ENCODE measurements at places on chromosomes 1 and 21.
A peak's percentile ranks its signal among the peaks of the same experiment; 100 is the strongest.

DNA sequence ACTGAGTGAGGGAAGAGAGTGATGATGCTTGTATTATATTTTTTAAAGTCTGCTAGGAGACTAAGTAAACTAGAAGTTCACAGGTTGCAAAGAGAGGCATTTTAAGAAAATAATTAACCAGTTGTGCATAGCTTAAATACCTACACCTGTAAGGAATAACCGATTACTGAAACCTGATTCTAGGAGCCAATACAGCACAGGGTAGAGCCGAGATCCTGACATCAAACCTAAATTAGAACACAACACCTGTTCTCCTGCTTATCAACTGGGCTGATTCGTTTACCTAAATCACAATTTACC is 54.8 kb downstream of the EPRS1 start:
- DNase-seq = no peak

DNA sequence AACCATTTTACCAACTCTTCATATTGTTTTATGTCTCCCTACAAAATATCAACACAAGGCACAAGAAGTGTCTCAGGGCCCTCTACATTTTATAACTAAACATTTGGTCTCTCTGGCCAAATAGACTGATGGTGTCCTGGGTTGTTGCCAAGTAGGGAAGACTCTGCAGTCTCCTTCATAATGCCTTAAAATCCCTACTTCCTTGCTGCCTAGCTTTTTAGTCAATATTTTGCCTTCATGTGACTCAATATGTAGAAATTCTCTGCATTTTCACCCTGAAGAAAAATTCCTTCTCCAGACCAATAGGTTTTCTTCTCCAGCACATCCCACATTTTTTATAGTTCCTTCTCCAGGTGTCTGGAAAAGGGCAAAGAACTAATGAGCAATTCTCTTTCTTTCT is 72.6 kb upstream of the IPO9 start:
- DNase-seq = no peak

DNA sequence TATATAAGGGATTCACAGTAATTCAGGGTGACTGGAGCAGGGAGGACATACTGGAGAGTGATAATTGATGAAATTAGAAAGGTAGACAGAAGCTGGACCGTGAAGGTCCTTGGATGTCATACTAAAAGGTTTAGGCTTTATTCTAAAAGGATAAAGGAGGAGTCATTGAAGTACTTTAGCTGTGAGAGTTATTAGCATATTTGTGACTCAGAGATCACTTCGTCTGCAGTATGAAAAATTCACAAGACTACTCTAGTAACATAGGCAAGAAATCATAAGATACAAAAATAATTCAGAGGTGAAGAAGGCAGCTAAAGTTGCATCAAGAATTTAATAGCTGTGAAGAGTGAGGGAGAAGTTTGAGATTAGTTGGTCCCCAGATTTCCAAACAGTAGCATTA is 26.3 kb downstream of the KCNA3 start:
- no peak for DNase-seq

GRCh38 chr21:23452384-23453083 is 2154.7 kb downstream of the MRPL39 start:
- DNase-seq = no peak

DNA sequence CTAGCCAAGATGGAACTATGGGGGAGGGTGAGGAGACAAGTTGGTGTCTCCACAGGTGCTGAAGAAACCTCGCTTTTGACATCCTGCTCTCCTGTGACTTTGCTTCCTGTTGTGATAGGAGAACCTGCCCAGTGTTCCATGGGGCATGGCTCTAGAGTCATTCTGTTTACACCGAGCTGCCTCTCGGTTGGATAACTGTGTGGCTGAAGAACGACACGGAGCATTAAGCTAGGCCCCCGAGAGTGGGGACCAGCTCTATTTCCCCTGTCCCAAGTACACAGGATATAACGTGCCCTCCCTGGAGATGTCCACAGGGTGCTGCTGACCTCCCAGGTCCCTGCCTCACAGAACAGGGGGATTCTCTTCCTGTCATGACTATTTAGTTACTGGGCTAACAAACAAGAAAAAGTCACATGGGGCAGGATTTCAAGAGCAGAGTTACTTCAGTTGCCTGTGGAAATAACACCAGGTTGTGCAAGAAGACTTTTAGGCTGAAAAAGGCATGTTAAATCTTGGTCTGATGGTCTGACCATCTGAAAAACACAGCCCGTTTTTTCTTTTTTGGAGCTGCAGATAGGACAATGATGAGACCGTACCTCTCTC is 29.4 kb upstream of the PPP2R5A start:
- no peak for DNase-seq

- no peak for DNase-seq
Measured at GRCh38 chr1:222047366-222047765, 305.5 kb upstream of the DUSP10 start.

DNA sequence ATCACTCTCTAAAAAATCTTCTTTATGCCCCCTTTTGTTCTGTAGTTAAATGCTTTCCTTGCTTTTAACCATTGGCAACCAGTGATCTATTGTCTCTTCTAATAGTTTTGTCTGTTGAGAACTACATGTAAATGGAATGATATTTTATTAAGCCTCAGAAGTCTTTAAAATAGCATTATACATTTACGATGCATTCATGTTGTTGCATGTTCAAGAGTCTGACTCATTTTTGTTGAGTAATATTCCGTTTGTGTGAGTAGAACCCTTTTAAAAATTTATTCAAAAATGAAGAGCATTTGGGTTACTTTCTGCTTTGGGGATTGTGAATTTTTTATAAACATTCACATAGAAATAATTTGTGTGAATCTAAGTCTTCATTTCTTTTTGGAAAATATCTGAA is 1352.9 kb downstream of the NCAM2 start:
- DNase-seq = no peak

- DNase-seq = no peak
Measured at GRCh38 chr1:24951810-24952412, 21.8 kb upstream of the RUNX3 start.

GRCh38 chr1:240803151-240803550 is 191.2 kb upstream of the GREM2 start:
- DNase-seq = no peak

GRCh38 chr1:234369784-234370183 is 3.5 kb upstream of the COA6 start:
- no peak for DNase-seq

GRCh38 chr1:93692451-93692861 is 10.8 kb upstream of the BCAR3 start:
- peak; percentile 23 for DNase-seq

DNA sequence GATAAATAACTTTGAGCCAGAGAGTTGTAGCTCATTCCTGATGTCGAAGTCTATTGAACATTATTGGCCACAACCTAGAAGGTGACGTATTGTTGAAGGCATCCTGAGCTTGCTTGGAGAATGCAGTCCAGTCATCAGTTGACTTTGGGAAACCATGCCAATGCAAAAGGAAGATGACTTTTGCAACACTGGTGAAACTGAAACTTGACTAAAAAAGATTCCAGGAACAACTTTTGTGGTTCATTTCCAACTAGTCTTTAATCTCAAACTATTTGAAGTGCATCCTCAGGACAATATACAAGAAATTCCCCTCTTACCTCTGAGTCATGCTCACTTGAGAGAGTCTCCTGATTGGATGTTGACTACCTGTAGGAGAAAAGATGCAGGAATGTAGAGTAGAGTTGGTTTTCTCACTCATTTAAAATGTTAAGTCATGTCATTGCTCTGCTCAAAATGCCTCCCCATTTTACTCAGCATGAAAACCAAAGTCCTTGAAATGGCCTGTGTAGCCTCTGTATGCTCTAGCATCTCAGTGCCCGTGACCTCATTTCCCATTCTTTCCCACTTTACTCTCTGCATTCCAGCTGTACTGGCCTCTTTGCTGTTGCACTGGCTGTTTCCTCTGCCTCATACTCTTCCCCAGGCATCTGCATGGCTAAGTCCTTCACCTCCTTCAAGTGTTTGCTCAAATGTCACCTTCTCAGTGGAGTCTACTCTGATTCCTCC is 24.4 kb upstream of the LEPR start:
- no peak for DNase-seq

GRCh38 chr1:246788895-246789338 is 64.7 kb downstream of the SCCPDH start:
- no peak for DNase-seq

DNA sequence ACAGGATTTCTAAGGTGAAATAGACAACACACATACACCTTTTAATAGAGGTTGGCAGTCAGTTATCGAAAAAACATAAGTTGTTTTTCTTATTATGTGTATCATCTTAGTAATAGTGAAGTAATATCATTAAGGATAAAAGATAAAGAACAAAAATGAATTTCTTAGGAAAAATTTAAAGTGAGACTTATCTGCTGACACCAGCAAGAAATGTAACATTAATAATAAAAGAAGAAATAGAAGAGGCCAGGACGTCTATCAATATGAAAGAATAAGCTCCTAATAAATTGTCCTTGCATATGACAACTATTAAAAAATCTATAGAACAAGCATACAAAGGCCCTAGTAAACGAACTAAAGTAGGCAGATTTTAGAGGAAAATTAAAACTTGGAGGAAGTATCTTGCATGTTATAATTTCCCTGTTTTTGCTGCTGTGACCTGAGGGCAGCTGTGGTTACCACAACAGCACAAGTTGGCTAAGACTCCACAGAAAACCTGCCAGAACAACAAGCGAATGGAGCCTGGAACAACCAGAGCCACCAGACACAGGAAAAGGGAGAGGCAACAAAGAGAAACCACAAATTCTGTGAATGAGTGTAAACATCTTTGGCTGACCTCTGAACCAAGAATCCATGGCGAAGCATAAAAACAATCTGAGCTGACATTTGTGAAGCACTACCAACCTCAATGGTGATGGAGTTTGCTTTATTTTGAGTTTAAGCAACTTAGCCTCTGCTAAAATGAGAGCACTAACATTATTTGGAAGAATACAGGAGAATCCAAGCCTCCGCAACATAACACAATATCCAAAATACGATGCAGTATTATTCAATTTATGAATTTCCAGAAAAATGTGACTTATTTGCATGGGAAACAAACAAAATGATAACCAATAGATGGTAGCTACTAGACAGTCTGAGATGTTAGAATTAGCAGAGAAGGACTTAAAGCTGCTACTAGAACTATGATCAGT is 207.5 kb downstream of the KCNT2 start:
- DNase-seq = peak; percentile 84

DNA sequence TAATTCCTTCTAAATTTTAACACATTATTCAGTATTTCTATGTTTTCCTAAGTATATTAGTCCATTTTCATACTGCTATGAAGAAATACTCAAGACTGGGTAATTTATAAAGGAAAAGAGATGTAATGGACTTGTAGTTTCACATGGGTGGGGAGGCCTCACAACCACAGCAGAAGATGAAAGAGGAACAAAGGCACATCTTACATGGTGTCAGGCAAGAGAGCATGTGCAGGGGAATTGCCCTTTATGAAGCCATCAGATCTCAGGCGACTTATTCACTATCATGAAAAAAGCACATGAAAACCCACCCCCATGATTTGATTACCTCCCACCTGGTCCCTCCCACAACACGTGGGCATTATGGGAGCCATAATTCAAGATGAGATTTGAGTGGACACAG is 15.6 kb downstream of the GBP5 start:
- DNase-seq = no peak

DNA sequence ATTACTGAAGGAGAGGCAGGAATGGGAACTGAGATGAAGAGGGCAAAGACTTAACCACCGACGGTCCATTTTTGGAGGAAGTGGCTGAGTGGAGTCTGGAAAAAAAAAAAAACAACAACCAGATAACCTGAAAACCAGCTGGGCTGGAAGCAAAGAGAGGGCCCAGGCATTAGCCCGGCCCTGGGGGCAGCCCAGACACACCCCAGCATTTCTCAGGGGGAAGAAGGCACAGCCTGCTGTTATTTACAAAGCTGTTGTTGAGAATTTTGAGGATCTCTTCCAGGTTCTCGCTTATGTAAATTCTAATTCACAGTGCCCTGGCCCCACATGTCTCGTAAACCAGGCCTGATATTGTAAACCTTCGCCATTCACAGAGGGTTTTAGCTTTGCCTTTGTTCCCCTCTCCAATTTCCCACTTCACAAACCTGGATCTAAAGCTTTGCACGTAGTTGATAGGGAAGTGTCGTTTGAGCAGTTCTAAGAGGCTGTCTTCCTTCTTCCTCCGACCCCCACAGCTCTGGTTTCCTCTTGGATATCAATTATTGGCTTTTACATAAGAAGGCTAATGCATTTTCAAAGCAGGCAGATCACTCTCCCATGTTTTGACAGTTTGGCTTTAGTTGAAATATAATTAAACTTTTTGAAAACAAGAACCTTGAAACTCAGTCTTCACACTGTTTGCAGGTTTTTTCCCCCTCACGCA is 161.8 kb upstream of the IRF2BP2 start:
- DNase-seq = peak; percentile 18

- no peak for DNase-seq
Measured at GRCh38 chr1:65378247-65378946, 42.1 kb upstream of the LEPR start.

DNA sequence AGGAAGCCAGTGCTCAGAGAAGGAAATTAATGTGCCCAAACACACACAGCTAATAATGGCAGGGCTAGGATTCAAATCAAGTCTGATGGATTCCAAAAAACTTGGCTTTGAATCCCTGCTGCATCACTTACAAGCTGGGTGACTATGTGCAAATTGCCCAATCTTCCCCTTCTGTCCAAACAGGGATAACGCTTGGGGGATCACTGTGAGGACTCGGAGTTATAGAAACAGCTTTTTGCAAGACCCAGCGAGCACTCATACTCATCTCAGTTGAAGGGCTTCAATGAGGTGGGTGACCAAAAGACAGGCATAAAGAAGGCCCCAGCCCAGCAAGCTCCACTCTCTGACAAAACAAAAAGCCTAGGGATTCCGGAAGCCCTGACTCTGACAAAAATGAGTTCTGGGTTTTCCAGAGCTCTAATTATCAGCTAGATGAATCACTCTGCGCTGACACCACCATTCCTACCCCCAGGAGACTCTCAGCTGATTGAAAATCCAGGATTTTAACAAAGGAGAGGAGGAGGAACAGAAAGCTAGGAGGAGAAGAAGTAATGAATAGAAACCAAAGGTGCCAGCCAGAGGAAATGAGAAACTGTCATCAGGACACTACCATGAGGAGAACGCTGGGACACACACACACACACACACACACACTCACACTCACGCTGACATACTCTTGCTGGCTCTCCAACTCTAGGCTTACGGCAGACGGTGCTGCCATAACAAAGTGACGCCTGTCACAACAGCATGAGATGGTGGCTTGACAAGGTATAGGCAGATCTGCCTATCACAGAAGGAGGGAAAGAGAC is 1.6 kb upstream of the STK40 start:
- DNase-seq = peak; percentile 63

DNA sequence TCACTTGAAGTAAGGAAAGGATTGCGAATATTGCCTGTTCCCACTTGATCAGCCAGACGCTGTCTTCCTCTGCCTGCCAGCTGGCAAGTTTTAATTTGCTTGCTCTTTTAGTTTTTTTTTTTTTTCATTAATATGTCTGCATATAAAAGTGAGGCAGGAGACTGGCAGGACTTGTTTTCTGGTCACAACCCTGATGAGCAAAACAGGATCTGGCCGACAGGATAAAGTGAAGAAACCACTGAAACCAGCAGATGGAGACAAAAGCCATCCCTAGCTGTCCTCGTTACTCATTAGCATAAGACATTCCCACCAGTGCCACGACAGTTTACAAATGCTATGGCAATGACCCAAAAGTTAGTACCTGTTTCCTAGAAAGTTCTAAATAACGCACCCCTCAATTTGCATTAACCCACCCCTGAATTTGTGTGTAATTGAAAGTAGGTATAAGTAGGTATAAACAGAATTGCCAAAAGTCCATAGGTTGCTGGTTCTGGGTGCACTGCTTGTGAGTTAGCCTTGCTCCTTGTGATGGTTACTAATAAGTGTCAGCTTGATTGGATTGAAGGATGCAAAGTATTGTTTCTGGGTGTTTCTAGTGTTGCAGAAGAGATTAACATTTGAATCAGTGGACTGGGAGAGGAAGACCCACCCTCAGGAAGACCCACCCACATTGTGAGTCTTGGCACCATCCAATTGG is 60.8 kb downstream of the ZNF684 start:
- peak; percentile 48 for DNase-seq

Measured in lower leg skin (tissue), 4 donors.